ENCODE measurements at places on chromosomes 7 and 10.

GRCh38 chr7:48638041-48638440 lies 286.3 kb upstream of the CDC14C start:
- no peak for DNase-seq

GRCh38 chr7:81158189-81158588 lies 239.3 kb upstream of the SEMA3C start:
- no peak for DNase-seq

- DNase-seq: no peak
These were observed 609 bp downstream of the MAT1A start for GRCh38 chr10:80288849-80289248.

DNA sequence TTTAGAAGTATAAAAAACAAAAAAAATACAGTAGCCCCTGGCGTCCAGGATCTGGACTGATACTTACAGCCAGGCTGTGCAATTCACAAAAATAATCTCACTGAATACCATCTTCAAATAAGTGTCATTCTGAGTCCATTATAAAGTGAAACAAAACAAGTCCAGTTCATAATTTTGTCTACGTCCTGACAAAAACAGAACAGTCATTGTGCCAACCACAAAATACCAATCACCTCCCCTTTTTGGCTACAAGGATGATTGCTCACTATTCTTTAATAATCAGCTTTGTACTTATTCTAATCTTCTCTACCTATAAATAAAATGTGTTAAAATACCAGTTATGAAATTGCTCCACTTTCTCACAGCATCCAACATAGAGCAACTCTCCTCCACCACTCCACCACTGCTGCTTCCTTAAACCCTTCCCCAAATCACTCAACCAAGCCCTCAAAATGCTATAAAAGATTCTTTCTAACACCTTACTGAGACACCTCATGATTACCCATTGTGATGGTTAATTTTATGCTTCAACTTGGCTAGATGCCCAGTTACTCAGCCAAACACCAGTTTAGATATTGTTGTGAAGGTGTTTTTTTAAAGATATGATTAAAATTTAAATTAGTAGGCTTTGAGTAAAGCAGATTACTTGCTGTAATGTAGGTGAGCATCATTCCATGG lies 479.8 kb upstream of the SEMA3A start:
- no peak for DNase-seq

- no peak for DNase-seq
These were observed 358.1 kb upstream of the ZNF32 start for GRCh38 chr10:44006771-44007170.

GRCh38 chr10:15563246-15563645 lies 156.5 kb downstream of the ITGA8 start:
- DNase-seq: no peak

GRCh38 chr7:5701085-5701914 lies 80.2 kb downstream of the RNF216 start:
- peak; percentile 80 for DNase-seq

DNA sequence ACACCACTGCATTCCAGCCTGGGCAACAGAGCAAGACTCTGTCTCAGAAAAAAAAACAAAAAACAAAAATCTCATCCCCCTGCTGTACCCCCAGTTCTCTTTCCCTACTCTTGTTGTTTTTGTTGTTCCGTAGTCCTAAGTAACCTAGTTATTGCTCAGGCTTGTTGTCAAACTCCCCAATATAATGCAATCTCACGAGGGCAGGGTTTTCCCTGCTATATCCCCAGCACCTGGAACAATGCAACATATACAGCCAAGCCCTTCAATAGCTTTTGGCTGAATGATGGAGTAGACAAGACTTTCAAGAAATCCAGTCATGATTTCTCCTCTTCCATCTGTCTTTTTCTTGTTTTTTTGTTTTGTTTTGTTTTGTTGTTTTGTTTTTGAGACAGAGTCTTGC lies 10.2 kb downstream of the ACSL5 start:
- DNase-seq: no peak

- DNase-seq: no peak
These were observed 10.9 kb downstream of the TECPR1 start for GRCh38 chr7:98240961-98241673.

DNA sequence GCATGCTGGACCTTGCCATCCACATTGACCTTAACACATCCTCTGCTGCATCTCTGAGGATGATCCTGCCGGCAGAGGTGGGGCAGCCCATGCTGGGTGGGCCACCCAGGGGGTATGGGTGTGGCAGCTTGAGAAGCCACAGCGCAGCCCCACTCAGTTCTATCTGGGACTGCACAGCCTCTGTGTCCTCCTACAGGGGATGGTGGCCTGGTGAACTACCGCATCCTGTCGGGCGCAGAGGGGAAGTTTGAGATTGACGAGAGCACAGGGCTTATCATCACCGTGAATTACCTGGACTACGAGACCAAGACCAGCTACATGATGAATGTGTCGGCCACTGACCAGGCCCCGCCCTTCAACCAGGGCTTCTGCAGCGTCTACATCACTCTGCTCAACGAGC lies 12.2 kb upstream of the C10orf105 start:
- no peak for DNase-seq

DNA sequence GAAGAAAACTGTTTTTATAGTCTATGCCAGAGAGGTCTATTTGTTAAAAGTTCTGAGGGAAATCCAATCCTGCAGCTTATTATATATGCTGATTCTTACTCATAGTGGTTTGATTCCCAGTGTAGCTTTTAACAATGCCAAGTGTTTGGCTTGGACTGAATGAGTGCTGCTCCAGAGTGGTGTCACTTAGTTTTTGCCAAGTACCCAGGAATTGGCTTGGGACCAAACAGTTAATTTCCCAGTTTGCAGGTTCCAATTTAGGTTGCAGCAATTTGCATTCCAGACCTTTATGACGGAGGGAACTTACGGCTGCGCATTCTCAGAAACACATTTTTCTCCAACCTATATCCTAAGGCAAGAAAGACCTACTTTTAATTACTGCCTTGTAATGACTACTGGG lies 32.4 kb downstream of the NSUN6 start:
- no peak for DNase-seq

DNA sequence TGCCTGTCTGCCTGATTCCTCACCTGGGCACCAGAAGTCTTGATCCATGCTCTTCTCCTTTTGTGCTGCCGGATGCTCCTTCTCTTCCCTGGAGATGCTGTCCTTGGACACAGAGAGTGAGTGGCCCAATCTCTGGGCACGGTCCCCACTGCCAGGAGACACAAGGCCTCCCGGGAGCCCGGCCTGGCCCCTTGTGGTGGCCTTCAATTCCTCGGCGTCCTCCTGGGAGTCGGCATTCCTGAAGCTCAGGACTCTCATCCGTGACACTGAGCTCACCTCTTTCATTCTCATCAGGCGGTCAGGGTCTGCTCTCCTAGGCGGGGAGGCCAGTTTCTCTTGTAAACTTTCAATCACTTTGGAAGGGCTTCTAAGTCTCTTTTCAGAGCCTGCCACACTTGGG lies 33.3 kb downstream of the JCAD start:
- DNase-seq: no peak

DNA sequence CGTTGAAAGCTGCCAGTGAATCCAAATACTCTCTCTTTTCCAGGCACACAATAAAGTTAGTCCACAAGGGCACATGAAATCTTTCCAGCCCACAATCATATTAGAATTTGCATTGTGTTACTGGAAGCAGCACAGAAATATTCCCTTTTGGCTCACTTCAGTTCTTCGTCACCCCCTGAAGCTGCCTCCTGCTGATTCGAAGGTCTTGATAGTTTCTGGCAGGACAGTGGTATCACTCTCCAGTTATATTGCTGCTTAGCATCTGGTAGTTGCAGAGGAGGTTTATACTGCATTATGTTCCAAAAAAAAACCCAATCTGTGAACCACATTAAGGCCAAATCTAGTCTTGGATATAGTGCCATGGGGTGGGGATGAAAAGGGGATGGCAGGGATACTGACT lies 253.2 kb downstream of the BICC1 start:
- no peak for DNase-seq

DNA sequence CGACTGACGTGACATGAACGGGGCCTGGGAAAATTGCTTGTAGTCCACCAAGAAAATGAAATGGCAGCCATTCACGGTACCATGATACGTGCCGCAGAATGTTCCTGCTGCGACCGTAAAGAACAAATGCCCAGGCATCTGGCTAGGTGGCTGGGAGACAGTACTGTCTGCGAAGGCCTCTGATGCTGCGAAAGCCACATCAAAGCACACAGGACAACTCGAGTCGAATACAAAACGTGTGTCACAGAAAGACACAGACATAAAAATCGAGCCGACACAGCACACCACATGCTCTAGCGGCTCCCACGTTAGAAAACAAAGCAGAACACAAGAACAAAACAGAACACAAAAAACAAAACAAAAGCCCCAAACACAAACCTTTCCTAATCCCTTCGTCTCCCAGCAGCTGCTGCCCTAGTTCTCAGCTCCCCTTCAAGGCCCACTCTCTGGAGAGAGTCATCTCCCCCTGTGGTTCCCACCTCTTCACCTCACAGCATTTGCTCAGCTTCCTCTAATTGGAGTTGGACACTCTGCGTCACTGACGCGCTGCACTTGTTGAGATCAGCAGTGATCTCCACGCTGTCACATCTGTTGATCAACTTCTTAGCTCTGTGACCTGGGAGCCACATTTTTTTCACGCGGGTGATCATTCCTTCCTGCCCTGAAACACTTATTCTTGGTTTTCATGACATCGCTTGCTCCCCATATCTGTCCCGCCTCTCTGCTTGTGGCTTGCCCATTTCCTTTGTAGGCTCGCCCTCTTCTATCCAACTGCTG lies 112.2 kb downstream of the CLEC2L start:
- DNase-seq: peak; percentile 31

- no peak for DNase-seq
These were observed 81.4 kb downstream of the AKR1D1 start for GRCh38 chr7:138157702-138158101.

DNA sequence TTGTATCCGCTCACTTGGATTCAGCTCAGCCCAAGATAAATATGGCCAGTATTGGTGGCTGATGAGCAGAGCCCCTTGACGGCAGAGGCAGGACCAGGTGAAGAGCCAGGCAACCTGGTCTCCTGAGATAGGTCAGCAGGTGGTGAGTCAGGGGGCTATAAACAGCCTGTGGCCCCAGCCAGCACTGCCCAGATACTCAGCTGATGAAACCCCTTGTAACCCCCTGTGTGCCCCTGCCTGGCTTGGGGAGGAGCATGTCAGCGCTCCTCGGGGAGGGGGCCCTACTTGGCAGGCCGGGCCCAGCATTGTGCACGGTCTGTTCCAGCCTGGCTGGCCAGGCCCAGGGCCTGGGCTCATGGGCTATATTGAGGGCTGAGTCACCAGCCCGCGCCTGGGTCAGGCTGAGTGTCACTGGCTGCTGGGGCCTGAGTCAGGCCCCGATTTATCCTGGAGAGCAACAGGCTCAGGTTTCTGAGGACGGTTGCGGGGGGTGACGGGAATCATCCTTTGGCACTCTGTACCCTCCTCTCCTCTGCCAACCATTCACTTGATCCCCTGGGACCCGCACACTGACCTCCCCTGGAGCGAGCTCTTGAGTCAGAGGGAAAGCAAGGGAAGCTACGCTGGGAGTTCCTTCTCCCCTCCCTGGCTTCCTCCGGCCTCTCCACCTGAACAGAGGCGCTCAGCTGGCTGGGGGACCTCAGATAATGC lies 2.8 kb upstream of the FLNC start:
- no peak for DNase-seq

GRCh38 chr7:55174856-55175255 lies 156.0 kb downstream of the EGFR start:
- no peak for DNase-seq

DNA sequence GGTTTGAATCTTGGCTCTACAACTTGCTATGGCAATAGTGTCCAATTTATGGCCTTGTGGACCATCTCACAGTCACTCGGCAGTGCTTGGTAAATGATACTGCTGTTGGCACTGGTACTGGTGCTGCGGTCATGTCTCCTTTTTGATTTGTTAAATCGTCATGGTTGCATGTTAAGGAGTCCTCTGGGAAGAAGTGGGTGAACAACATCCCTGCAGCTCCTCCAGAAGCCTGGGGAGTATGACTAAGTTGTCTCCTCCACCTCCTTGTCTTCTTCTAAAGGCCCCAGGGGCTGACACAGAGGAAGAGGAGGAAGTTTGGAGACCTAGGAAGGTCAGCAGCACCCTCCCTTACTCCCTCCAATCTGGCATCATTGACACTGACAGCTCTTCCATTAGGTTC lies 8.5 kb downstream of the ITPRIP start:
- no peak for DNase-seq

DNA sequence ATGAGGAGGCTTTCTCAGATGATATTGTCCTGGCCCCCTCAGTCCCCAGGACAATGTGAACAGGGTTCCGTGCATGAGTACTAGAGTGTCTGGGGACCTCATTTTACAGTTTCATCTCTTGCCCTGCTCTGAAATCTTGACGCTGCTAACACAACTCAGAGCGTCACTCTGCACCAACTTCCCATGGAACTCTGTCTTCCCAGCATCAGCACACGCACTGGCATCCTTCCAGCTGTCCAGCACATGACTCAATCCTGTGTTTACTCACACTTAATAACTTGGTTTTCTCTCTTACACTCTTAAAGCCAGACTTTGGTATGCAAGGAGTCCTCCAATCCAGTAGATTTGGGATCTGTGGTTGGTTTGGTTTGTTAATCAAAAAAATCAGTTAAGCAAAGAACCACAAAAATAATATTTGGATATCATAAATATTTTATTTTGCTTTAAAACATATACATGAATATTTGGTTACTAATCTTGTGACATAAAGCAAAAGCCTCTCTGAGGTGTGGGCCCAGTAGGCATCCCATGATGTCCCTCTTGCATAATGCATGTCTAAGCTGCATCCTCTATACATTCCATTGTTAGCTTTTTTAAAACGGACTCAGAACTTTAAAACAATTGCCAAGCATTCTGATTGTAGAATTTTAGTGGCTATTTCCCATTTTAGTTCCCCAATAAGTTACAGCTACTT lies 131.0 kb downstream of the CXCL12 start:
- DNase-seq: no peak

DNA sequence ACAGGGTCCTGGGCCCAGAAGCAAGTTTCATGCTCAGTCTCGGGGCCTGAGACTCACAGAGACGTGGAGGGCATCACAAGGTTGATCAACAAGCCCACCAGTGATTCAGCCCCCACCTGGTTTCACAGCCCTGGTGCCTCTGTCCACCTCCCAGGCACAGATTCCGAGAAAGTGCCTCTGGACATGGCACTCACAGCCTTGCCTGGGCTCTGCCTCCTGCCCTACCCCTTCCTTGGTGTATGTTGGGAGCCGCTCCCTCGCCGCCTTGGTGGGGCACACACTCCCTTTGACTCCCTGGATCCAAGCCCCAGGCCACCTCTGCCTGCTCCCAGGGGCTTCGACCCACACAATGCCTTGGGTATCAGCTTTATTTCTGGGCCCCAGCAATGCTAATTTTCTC lies 200.8 kb upstream of the PPP2R2D start:
- no peak for DNase-seq

Measured in CD4-positive, alpha-beta T cell treated with Interleukin-2 at 100 ng/mL for 4 hours (primary cell).